ENCODE measurements at places on chromosomes 3 and 15.

- DNase-seq: no peak
These were observed 212.2 kb upstream of the GOLIM4 start for GRCh38 chr3:168307893-168308292.

DNA sequence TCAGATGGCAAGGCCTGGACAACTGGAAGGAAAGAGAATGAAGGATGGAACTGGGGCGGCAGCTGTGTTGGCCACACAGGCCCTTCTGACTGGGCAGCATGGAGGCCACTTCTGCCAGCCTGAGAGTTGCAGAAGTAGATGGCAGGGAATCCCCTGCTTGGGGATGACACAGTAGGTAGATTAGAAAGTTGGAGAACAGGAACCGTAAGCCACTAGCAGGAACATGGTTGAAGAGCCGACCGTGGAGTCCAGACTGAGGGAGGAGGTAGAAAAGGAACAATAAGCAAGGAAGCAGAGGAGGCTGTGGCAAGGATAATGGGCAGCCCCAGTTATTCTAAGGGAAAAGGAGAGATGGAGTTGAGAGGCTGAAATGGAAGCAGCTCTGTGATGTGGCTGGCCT lies 26.4 kb upstream of the ZNF774 start:
- no peak for DNase-seq

DNA sequence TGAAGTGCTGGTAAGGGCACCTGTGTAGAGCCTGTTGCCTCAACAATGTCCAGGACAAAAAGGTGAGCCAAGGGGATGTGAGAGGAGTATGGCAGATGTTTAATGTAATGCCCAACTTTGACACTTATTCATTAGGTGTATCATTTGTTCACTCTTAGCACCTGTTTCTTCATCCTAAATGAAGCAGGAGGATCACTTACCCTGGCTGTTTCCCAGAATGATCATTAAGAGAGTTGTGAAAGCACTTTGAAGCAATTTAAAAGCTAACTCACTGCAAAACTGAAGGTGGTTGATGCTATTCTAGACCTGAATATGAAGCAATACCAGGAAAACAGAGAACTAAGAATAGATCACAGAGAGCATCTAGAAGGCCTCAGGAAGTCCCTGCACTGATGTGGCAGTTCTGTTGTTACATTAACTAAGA lies 3.4 kb upstream of the HHLA2 start:
- DNase-seq: no peak

- DNase-seq: no peak
These were observed 51.6 kb downstream of the ZBTB38 start for GRCh38 chr3:141419946-141420345.

- no peak for DNase-seq
These were observed 281.7 kb upstream of the RASGRP1 start for GRCh38 chr15:38846346-38846745.

DNA sequence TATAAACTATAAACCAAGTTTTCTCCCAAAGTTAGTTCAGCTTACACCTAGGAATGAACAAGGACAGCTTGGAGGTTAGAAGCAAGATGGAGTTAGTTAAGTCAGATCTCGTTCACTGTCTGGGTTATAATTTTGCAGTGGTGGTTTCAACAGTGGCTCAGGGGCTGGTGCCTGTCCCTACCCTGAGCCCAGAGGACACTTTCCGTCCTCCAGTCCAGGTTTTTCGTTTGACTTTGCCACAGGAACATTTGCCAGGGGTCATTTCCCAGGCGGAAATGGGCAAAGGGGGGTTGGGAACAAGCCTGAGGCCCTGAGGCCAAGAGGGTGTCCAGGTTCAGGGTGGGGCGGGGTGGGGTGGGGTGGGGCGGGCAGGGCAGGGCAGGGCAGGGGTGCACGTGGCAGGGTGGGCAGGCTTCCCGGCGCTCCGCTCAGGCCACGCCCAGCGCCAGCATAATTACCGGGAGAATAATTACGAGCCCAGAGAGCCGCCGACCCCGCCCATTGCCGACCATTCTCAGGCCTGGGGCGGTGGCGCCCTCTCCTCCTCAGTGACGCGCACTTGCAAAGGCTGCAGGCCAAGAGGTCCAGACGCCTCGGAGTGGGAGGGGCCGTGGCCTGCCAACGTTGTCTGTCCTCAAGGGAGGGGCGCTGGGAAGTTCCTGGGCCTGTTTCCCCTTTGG lies 70.4 kb downstream of the KLF13 start:
- DNase-seq: peak; percentile 90

GRCh38 chr15:99503411-99503810 lies 62.4 kb upstream of the MEF2A start:
- DNase-seq: no peak

GRCh38 chr3:171366043-171366442 lies 94.2 kb downstream of the TNIK start:
- DNase-seq: no peak

- DNase-seq: no peak
These were observed 474 bp upstream of the FEZF2 start for GRCh38 chr3:62373714-62374333.

DNA sequence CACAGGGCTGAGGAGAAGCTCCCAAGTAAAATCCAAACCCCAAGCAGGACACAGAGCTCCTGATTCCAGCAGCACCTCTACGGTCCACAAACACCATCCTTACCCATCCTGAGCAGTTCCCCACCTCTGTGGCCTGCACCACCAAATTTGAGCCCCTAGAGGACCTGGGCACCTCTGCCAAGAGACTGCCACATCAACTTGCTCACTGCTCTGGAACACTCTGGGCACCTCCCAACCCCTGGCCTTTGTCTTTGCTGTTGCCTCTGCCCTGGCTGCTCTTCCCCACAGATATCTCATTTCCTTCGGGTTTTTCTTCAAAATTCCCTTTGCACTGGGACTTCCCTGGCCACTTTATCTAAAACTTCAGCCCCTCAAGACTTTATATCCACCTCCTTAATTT lies 5.8 kb downstream of the RLBP1 start:
- DNase-seq: no peak

GRCh38 chr3:111314181-111314873 lies 227.7 kb upstream of the CD96 start:
- DNase-seq: no peak

GRCh38 chr15:77496715-77497109 lies 76.0 kb downstream of the HMG20A start:
- DNase-seq: peak; percentile 27

- DNase-seq: no peak
These were observed 155.2 kb upstream of the TLE3 start for GRCh38 chr15:70252951-70253320.
